ENCODE measurements at places on chromosomes 16 and 17.

DNA sequence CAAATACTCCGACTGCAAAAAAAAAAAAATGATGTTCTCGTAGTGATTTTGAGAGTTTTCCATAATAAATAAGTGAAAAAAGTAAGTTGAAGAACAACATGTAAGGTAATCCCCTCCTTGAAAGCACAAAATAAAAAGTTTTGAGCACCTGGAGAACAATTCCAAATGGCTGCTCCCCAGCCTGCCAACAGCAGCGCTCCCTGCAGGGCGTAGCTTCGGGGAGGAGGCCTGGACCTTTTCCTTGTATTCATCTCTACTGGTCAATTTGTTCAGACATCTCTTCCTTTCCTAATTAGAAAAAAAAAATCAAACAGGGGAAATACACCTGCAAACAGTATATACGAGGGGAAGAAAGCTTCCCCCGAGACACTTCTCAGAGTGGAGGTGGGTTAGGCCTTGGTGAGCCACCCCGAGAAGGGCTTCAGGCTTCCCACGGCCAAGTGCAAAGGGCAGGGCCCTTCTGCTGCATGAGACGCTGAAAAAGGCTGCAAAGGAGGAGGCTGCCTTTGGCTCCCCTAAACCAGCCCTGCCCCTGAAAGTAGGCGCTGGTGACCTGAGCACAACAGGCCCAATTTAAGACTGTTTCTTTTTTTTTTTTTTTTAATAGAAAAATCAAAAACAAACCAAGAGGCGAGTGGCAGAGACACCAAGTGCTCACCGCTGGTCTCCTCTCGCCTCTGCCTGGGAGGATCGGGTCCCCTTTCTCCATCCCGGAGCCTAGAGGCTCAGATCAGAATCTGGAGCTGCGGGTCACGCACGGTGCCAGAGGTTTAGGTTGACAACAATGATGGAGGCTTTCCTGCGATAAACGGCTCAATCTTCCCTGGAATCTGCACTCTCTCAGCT lies 193.1 kb upstream of the FOXF1 start:
- no peak for DNase-seq

DNA sequence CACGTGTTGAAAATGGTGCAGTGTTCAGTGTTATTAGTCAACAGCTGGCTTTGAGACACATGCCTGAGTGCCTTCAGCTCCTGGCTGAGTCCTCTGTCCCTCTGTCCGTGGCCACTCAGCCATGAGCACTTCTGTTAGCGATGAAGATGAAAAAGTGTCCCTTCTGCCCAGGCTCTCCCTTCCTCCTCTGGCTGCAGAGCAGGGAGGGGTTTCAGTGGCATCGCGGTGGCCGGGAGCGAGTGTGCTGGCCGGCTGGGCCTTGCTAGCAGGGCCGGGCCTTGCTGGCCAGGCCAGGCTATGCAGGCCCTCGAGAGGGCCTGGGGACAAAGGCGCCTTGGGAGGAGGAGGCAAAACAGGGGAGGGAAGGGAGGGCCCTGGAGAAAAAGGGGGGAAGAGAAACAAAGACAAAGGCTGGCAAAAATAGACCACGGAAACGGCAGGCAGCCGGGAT lies 47.7 kb downstream of the CMIP start:
- no peak for DNase-seq

DNA sequence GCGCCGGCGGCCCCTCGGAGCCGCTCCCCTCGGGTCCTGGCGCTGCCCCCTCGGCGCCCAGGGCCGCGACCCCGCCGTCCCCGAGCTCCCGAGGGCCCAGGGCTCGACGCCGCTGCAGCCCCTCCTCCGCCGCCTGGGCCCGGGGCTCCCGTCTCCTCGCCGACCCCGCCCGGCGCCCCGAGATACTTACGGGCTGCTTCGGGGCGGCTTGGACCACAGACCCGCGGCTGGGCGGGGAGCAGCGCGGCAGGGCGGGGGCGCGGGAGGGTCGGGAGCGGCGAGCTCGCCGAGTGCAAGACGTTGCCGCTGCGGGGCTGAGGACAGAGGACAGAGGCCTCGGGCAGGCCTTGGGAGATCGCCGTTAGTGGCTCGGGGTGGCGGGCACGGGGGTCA lies 290 bp downstream of the TOB1 start:
- no peak for DNase-seq

DNA sequence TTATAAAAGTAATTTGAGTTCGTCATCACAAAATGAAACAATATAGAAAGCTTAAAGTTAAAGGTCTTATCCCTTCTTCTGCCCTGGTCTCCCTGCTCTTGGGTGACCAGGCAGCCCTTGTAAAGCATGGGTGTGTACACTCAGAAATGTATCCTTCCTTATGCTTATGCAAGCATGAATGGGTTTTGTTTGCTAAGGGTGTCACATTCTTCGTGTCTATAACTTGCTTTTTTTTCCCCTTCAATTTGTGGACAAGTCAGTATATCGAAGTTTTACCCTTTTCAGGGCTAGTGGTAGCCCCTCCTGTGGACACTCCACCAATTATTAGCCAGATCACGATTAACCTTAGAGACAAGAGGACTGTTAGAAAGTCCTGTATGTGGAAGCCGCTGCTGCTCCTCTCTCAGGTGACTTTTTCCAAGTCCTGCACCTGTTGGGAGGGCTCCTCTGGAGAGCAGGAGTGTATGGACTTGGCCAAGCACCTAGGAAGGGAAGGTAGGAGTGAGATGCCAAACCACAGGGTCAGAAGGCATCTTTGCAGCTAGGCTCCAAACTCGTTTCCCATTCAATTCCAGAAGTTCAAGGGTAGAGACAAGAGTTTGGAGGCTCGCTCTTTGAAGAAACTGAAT lies 50.9 kb downstream of the LDHD start:
- DNase-seq = no peak

DNA sequence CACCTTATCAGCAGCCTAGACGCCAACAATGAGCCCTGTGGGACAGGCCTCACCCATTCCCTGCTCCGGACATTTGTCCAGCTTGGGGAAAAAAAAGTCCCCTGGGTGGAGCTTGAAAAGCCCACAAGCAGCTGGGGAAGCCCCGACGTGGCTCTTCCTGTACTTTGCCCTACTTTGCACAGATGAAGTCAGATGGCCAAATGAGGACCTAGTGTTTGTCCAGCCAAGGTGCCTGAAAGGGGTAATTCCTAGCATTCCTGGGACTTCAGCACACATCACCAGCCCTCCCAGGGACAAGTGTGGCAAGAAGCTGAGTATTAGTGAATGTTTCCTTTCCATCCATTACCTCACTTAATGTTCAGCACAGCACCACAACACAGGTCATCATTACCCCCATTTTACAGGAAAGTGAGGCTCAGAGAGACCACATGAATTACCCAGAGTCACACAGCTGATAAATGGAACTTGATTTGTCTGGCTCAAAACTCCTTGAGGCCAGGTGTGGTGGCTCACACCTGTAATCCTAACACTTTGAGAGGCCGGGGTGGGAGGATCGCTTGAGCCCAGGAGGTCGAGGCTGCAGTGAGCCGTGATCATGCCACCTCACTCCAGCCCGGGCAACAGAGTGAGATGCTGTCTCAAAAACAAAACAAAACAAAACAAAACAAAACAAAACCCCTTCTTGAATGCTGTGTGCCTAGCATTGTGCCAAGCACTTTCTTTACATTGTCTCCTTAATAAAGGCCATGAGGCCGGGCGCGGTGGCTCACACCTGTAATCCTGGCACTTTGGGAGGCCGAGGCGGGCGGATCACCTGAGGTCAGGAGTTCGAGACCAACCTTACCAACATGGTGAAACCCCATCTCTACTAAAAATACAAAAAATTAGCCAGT lies 19.9 kb upstream of the PLLP start:
- peak; percentile 48 for DNase-seq

DNA sequence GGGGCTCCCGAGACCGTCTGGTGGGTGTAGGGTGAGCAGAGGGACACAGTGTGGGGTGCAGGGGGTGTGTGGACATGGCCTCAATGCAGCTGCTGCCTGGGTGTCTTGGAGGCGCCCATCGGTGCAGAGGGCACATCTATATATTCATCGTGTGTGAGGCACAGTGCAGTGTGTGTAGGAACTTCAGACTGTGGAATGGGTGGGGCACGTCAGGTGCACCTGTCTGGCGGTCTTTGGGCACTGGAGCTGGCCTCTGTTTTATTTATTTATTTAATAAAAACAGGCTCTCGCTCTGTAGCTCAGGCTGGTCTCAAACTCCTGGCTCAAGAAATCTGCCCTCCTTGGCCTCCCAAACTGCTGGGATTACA lies 16.8 kb downstream of the LASP1 start:
- no peak for DNase-seq

- DNase-seq = peak; percentile 83
These were observed 7.4 kb upstream of the ABR start for GRCh38 chr17:1186923-1187771.

DNA sequence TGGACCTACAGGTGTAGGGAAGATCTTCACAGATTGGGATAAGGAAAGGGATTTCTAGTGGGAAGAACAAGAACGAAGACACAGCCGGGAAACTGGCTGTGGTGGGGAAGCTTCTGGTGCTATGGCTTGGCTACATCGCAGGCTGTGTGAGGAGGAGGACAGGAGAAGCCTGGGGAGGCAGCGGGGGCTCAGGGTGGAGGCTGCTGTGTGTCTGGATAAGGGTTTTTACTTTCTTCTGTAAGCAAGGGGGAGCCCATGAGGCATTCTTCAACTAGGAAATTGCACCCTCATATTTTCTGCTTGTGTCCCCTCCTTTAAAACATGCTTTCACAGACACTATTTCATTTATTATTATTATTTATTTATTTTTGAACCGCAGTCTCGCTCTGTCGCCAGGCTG lies 2.9 kb upstream of the RHBDF2 start:
- DNase-seq = no peak

- no peak for DNase-seq
These were observed 5.5 kb upstream of the MNT start for GRCh38 chr17:2406271-2406902.

GRCh38 chr17:17576772-17577234 lies 14.7 kb downstream of the PEMT start:
- peak; percentile 14 for DNase-seq

DNA sequence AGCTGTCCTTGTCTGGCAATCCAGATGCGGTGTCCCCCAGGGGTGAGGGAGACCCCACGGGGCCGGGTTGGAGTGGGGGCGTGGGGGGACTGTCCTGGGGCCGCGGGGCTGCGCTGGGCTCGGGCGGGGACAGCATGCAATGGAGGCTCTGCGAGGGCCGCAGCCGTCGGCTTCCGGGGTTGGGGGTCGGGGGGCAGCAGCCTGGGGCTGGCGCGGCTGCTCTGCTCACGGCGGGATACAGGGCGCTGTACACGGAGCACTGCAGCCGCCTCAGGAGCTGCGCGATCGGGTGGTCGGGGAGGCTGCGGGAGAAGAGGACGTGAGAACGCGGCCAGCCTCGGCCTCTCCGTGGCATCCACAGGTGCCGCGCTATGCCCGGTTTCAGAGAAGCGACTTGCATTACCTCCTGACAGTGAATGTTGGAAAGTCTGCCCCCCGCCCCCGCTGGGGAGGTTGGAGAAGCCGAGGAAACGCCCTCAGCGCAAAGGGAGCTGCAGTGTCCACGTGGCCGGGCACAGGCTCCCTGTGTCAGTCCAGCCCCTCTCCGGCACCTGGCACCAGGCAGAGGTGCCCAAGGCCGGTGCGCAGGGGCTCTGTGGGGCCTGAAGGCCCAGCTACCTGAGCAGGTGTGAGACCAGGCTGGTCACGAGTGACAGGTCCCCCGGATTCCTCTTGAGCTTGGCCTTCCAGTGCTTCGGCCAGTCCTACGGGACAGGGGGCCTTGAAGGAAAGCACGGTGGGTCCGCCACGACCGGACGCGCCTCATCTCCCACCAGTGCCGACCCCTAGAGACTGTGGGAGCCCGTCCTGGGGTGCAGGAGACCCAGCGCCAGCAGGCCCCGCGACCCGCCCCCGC lies 9.4 kb upstream of the SPATA2L start:
- no peak for DNase-seq

- peak; percentile 66 for DNase-seq
These were observed 36.6 kb upstream of the EMP2 start for GRCh38 chr16:10616756-10617640.

DNA sequence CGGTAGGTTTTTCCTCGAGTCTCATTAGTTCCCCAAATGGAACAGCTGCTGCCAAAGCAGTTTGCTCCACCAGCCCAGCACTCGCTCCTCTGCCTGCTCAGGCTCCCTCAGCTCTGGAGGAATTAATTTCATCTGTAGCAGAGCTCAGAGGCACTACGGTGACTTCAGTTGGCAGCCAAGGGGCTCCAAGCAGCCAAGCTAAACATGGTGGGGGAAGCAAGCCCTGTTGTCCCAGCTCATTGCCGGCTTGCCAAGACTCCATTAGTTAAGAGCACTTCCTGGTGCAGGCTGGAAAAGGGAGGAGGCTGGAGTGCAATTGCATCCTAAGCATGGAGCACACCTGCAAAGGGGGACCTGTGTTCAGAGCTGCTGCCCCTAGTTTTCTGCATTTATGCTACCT lies 78.7 kb upstream of the GPRC5B start:
- DNase-seq = no peak

DNA sequence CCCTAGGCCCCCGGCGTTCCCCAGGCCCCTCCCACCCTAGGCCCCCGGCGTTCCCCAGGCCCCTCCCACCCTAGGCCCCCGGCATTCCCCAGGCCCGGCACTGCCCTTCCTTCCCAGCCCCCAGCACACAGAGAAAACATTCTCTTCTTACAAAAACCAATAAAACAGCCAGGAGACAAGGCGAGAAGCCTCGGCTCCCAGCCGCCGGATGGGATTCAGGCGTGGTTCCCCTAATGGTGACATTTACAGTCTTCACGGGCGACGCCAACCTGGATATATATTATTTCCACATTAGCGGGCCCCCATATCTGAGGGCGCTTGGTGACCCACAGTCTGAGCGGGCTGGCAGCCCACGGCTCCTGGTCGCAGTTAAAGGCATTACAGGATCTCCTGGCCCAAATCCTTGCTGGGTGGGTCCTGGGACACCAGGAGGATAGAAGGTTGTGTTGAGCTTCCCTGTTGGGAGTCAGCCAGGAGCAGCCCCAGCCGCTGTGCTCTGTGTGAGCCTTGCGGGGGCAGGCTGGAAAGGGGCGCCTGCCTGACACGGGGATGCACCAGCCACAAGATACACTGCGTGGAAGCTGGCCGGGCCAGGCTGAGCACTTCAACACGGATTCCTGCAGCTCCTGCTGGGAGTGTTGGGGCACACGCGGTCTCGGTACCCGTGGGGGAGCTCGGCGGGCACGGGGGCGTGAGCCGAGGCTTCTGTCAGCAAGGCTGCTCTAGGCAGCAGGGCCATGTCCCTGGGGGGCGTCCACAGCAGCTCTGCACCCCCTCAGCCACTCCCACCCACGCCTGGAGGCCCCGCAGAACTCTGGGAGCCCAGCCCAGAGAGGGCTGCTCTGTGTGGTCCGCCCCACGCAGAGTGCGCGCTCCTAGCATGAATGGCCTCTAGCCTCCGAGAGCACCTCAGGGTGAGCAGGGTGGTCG lies 83.7 kb downstream of the LMF1 start:
- no peak for DNase-seq

- DNase-seq = no peak
These were observed 376.1 kb upstream of the ERCC4 start for GRCh38 chr16:13543850-13544249.

- peak; percentile 86 for DNase-seq
These were observed 16.7 kb downstream of the KRABD2 start for GRCh38 chr17:8359769-8360168.

DNA sequence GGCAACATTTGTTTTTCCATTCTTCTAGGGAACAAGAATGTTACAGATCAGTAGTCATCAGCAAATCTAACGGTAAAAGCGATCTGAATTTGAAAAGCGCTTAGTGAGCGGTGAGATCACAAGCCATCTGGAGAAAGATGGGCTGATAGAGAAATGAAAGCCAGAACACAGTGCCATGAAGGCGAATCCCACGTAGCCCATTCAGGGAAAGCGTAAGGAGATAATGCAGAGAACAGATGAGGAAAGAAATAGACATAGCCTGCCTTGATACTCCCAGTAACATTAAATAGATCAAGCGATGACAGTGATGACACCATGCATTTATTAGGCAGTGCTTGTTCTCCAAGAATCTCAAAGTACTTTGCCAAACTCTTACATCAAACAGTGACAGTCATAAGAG lies 183.1 kb upstream of the PSMD7 start:
- DNase-seq = no peak
